CD4-positive, alpha-beta T cell treated with Interleukin-2 at 100 ng/mL for 4 hours (primary cell): ENCODE measurements at places on chromosomes 1 and 21.
A peak's percentile ranks its signal among the peaks of the same experiment; 100 is the strongest.

DNA sequence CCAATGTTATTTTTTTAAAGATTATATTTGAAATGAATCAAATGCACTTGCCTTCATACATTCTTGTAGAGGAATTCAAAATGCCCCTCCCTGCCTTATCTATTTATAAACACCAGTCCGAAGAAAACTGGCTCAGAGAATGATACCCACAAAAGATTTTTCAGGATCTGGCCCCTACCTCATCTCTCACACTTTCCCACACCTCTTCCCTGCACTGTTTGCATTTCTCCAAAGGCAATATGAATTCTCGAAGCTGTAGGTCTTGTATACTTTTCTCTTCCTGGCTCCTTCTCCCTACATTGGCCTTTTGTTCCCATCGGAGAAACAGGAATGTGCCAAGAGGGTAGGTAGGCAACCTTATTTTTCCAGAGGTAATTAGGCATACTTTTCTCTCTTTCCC lies 12.0 kb upstream of the CCDC190 start:
- DNase-seq, result no peak

GRCh38 chr1:85326336-85326735 lies 49.9 kb upstream of the BCL10 start:
- DNase-seq, result no peak

- no peak for DNase-seq
These were observed 9.8 kb downstream of the ARL8A start for GRCh38 chr1:202134645-202135172.

DNA sequence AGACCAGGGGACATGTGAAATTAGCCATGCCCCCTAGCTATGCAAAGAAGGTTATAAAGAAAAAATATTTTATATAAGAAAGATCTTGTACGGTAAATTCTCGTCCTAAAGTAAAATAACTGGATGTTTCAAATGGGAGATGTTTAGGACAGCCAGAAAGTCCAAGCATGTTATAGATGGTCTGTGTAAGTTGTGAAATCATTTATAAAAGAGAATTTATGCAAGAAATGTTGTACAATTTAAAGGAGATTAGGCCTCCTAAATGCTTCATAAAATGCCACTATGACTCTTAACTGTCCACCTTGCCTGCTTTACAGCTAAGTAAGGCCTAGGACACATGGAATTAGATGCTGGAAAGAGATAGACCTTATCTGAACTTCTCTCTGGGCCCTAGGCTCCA lies 118.1 kb upstream of the POGK start:
- no peak for DNase-seq

DNA sequence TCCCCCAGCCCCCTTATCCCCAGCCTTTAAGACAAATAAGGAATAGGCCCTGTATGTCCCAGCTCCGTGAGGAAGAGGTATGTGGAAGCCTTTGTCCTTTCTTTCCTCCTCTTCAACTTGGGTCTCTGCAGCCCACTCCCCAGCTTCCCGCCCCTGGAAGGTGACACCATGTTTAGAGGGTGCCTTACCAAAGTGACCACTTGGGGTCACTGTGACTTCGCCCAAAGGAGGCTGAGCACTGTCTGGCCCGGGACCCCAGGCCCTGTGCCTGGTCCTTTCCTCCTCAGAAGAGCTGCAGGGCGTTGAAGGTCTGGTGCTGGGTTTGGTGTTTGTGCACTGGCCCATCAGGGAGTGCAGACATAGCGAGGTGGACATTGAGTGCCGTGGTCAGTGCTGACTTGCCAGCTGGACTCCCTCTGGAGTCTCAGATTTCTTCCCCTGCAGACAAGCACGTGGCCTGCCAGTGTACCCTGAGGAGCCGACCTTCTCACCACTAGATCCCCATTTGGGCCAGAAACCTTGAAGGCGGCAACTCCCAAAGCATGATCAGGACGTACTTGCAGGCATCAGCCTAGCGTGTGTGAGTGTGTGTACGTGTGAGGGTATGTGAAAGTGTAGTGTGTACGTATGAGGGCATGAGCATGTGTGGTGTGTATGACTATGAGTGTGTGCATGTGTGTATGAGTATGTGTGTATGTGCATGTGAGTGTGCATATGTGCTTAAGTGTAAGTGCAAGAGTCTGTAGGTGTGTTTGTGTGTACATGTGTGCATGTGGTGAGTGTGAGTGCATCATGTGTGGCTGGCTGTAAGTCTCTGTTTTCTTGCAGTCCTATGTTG lies 181.4 kb upstream of the KIAA0040 start:
- no peak for DNase-seq

DNA sequence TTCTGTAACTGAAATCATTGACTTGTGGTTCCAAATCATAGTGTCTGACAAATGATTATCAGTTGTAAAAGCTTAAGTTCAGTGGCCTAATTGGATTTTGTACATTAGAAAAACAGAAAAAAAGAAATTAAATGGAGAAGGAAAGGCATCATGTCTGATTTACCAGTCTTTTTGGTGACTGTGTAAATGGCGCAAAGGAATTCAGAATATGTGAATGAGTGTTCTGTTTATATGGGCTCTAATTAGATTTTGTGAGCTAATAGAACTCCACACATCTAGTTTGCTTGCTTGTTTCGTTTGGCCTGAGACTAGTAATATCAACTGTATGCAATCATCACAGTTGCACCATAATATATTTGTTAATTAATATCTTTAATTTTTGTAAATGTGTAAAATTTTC lies 151.7 kb downstream of the PLA2G4A start:
- no peak for DNase-seq

- no peak for DNase-seq
These were observed 48.4 kb downstream of the CCN1 start for GRCh38 chr1:85628791-85629531.

- no peak for DNase-seq
These were observed 119.4 kb upstream of the RRP15 start for GRCh38 chr1:218165701-218166114.

DNA sequence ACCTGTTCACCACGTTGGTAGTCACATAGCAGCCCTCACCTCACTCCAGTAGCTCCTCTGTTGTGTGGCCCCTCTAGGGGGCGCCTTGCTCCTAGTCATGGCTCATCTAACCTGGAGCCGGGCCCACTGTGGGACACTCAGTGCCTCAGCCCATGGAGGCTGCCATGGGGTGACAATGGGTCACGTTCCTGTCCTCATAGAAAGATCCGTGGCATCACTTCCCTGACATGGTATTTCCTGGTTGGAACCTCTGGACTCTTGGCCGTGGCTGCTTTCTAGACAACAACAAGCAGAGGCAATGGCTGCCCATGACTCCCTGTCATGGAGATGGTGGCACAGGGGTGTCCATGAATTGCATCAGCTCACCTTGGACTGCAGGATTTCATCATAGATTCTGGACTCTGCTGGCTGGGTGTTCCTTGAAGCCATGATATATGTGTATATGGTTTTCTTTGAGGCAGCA lies 27.5 kb upstream of the SLAMF6 start:
- peak; percentile 70 for DNase-seq

DNA sequence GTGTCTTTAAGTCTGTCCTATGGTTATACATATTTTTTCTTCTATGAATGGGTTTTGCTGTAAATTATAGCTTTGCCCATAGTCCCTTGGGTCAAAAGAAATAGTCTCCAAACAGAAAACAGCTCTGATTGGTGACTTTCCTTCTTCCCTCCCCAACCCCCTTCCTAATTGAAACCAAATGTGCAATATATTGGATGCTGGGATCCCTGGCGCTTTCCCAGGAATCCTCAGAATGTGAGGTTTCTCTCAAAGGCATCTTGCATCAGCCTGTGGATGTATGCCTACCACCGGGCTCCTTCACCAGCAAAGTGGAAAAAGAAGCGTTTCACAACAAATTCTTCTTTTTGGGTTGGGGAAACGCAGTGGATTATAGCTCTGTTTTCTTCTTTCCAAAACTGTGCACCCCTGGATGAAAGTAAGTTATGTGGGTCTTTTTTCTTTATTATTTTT lies at the start of gene DDR2:
Gene DDR2, plus strand, starts transcription at position 248 of the 450 bp plus-strand sequence. CDS start 86,600 bp downstream, outside the sequence.
- DNase-seq, result no peak

DNA sequence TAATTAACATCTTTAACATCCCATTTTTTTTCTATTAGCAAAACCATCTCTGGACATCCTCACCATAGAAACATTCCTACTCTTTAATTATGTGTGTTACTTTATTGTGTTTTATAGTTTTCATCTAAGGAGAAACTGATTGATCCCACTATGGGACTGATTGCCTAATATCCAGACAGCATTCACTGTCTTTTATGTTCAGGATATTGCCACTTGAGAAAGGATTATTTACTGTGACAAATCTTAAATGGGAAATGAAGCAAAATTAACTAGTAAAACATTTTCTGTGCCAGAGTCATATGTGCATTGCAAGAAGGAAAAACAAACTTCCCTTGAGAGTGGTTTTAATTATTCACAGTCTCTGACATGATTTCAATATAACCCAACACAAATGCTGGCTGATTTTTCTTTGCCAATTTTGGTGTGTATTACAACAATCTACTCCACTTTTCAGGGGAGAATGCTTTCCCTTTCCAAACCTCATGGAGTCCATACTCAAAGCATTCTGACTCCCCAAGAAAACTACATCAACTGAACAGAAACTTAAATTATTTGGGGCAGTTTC lies 15.8 kb upstream of the RGS13 start:
- no peak for DNase-seq

GRCh38 chr1:64167176-64167575 lies 36.2 kb upstream of the UBE2U start:
- DNase-seq, result no peak

GRCh38 chr1:66685670-66686069 lies 66.6 kb upstream of the DYNLT5 start:
- DNase-seq, result no peak

DNA sequence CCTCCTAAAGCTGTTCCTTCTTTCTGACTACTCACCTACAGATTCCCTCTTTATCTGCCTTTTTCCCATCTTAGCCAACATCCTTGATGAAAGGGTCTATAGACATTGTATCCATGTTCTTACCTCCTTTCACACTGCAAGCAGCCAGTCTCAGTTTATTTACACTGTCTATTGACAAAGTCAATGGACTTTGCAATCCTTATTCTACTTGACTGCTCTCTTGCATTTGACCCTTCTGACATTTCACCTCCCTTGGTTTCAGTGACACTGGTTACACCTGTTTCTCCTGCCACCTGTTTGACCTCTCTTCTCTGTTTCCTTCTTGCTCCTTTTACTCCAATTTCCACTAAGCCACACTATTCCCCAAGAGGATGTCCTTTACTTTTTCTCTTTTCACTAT lies 224.0 kb upstream of the SNX7 start:
- no peak for DNase-seq

- no peak for DNase-seq
These were observed 37.0 kb downstream of the UBE2G2 start for GRCh38 chr21:44764319-44765230.
